Renal pelvis (tissue), 12 donors: ENCODE measurements at places on chromosomes 3 and 15. TPM values are rescaled to one million over a fixed set of nuclear protein-coding genes. Genes with fewer than 3 reads are reported as not detected.

EIF4E3 gene
- polyA plus RNA-seq = 13.7 TPM

GUCA1C gene
- polyA plus RNA-seq = not detected

GOLGA8Q gene
- 6.9 TPM for polyA plus RNA-seq

TYRO3 gene
- polyA plus RNA-seq = 176 TPM

GOLGA6A gene
- polyA plus RNA-seq = 0.18 TPM

LRRIQ4 gene
- polyA plus RNA-seq = not detected

RLBP1 gene
- not detected for polyA plus RNA-seq

CPA3 gene
- polyA plus RNA-seq = 0.46 TPM

FMN1 gene
- polyA plus RNA-seq = 19.5 TPM

GRAMD1C gene
- polyA plus RNA-seq = 25.2 TPM

PKM gene
- 751 TPM for polyA plus RNA-seq

EPHB3 gene
- polyA plus RNA-seq = 33.2 TPM

ANKRD34C gene
- 0.06 TPM for polyA plus RNA-seq

GRCh38 chr3:107013641-107014040, 363.6 kb upstream of the CCDC54 start:
- no peak for DNase-seq

GRCh38 chr15:51048308-51048707, 46.4 kb downstream of the TNFAIP8L3 start:
- DNase-seq = no peak

- DNase-seq = no peak
Observed at GRCh38 chr15:99435877-99436541, 129.8 kb upstream of the MEF2A start.

DNA sequence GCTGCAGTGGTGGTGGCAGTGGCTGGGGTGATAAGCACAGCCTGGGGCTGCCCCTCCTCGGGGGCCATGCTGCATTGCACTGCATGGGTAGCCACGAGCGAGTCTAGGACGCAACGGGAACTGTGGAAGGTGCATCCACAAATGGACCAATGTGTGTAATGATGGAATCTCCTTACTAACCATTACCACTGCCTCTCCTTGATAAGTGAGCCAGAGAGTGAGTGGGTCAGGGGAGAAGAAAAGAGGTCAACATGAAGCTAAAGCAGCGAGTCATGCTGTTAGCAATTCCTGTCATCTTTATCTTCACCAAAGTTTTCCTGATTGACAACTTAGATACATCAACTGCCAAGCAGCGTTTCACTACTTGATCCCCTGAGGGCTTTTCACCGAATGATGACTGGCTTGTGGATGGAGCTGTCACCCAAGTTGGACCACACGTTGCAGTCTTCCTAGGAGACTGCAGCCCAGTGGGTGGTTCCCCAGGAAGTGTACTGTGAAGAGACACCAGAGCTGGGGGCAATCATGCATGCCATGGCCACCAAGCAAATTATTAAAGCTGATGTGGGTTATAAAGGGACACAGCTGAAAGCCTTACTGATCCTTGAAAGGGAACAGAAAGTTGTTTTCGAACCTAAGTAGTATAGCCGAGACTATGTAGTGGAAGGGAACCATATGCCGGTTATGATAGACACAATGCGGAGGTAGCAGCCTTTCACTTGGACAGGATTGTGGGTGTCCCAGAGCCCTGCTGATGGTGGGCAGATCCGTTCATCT, 20.6 kb downstream of the SAMD7 start:
- DNase-seq = no peak

DNA sequence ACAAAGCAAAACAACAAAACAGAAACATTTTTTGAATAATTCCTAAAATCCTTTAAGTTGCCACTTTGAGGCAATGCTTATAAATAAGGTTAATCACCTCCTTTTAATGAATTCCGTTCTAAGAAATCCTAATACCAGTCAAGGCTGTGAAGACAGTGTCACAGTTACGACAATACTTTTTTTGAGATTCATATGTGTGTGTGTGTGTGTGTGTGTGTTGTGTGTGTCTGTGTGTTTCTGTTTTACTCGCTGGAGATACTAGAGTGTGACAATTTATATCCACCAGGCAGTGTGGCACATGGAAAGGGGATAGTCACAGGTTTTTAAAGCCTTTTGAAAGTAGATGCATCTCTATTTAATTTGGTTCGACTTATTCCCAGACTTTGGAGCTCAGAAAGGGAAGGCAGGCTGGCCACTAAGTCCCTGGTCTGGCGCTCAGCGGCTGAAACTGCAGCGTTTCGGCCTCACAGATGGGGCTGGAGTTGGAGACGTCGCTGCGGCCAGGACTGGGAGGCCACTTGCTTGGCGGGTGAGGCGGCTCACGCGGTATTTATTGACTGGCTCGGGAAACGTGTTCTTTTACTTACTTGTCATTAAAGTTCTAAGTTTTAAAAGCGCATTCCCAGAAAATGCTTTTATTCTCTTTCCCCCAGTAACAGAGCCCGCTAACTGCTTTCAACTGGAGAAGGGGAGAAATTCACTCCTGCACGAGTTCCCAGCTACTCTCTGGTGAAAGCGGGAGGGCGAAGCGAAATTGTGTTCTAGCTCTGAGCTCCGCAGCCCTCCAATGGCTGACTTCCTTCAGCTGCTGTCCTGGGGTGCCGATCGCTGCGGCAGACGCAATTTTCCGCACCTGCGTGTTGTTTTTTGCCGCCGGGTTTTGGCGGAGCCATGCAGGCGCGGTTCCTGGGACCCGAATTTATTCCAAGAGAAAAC, 13.7 kb downstream of the ZIC1 start:
- DNase-seq = no peak

- no peak for DNase-seq
Observed at GRCh38 chr3:46187876-46188275, 20.2 kb downstream of the CCR1 start.

DNA sequence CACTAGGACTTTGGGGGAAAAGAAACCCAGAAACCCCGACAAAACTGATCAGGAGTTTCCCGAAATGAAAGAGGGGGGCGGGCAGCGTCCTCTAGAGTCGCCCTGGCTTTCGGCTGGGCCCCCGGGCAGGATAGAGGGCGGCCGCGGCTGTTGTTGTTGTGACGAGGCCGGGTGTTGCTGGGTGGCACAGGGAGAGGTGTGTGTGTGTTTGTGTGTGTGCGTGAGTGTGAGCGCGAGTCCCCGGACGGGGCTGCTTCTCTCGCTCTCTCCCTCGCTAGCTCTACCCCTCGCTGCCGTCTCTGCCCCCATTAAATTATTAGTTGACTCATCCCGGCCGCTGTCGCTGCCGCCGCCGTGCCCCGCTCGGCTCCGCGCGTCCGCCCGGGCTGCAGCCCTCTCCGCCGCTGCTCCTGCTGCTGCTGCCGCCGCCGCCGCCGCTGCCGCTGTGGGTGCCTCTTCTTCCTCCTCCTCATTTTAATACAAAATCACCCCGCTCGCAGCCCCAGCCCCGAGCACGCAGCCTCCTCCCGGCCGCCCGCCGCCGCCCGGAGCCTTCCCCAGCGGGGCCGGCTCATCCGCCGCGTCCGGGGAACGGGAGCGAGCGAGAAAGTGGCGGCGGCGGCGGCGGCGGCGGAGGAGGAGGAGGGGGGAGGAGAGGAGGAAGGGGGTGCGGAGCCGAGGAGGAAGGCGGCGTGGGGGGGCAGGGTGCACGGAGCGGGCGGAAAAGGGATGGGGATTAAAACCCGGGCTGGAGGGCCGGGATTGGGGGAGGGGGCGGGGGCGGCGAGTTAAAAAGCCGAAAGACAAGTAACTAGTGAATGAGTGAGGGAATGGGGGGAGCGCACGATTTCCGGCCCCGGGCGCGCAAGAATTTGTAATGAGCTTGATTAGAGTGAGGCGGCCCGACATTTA, at the start of gene SATB1:
Gene SATB1, minus strand, starts transcription at position 611 of the 912 bp plus-strand sequence. CDS start 4,372 bp downstream, outside the sequence.
- DNase-seq = peak; percentile 73

- DNase-seq = no peak
Observed at GRCh38 chr3:131917006-131917405, 117.8 kb downstream of the CPNE4 start.

DNA sequence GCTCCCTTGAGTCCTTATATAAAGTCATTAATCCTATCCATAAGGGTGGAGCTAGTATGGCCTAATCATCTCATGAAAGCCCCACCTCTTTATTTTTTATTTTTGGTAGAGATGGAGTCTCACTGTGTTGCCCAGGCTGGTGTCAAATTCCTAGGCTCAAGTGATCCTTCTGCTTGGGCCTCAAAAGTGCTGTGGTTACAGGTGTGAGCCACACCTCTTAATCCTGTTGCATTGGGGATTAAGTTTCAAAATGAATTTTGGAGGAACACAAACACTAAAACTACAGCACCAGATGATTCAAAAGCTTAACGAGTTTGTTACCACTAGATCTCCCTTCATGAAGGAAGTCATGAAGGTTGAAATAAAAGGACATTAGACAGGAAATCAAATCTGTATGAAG, 27.7 kb downstream of the RAB7A start:
- DNase-seq = no peak

DNA sequence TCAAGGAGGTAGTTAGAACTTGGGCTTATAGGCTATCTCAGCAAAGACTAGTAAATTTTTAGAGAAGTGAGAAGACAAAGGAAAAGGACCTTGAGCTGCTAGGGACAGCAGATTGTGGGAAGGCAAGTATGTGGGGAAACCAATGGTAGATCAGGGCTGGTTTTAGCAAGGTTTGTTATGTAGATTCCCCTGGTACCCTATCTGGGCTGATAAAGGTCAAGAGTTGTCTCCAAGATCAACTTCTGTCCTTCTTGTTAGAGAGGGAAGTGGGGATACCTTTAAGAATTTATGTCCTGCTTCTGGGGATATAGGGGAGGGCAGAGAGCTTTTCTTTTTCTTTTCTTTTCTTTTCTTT, 28.9 kb downstream of the KAT2B start:
- DNase-seq = no peak

DNA sequence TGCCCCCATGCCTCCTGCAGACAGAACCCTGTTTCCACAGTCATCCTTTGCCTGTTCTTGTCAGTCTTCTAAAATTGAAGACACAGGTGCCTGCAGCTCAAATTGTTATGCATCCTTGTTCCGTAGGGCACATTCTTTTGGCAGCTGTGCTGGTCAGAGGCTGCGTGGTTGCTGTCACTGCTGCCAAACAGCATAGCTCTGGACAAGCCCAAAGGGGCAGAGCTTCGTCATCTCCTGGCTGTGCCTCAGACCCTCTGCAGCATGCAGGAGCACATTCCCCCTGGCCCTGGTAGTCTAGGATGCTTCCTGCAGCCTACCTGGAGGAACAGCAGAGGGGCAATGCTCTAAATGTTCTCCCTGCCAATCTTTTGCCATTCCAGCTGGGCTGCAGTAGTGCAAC, 2.1 kb upstream of the FBXL22 start:
- DNase-seq = no peak

DNA sequence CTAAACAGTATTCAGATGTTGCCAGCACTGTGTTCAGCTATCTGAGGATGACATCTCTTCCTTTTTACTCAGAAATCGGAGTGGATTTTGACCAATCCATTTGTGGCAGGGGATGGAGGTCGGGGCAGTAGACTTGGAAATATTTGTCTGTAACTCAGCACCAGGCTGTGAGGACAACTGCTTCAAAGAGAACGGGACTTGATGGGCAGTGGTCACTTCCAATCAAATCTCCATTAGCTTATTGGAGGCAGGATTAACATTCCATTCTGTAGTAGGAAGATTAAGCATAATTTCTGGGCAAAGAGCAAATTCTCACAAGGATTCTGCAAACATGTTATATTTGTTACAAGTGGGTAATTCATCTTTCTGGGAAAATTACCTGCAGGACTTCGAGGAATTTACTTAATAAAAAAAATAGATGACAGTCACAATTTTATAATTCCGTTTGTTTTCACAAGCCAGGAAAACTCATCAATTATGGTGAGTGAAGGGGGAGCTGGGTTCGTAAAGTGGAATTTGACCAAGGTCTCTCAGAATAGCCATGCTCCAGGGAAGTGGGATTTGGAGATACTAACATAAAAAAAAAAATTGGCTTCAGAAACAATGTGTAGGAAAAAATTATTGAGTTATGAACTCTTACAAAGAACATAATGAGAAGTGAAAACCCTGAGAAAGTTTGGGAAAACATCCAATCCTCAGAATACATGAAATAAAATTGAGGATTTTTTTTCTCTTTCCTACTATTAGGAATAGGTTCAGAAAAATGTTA, 18.1 kb downstream of the CRABP1 start:
- DNase-seq = no peak

DNA sequence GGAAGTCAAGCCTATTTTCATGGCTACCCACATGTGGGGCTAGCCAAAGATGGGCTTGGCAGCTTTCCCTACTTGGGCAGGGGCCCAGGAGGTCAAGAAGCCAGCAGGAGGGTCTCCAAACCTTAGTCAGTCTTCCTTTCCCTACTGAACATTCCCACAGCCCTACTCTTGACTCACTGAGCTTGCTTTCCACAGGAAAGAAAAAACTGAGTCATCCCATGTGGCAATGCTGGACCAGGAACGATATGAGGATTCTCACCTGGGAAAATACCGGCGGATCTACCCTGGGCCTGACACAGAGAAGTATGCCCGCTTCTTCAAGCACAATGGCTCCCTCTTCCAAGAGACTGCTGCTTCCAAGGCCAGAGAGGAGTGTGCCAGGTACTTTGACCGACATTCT, 3.7 kb upstream of the NGRN start:
- DNase-seq = no peak

GRCh38 chr3:194485881-194486539, 792 bp downstream of the ATP13A3 start:
- DNase-seq = no peak

GRCh38 chr15:83200589-83200988, 7.0 kb downstream of the HDGFL3 start:
- no peak for DNase-seq

DNA sequence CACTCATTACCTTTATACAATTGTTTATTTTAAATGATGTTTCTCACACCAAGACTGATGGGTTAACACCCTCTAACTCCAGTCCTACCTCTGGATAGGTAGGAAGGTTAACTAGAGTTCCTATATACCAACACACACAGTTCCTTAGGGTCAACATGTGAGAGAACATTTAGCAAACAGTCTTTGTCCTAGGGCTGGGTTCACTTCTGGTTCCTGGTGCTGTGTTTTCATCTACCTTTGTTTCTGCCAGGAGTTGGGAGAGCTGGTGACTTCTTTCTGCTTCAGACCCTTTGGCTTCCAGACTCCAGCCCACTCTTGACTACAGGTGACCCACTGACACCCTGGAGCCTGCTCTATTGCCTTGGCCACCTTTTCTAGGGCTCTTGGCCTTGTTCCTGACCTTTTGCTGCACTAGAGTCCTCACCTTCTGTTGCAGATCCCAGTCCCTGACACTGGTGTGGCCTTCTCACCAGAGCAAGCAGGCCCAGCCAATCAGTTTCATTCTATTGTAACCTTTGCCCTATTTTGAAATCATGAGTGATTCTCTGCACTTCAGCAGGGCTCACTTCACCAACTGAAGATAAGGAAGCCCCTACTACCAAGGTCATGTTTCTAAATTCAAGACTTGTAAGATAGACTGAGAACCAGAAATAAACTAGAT, 50.0 kb upstream of the SECISBP2L start:
- no peak for DNase-seq

- DNase-seq = no peak
Observed at GRCh38 chr3:45084820-45085816, 59.0 kb downstream of the CLEC3B start.

GRCh38 chr3:38834110-38834509, 18.1 kb upstream of the SCN10A start:
- DNase-seq = peak; percentile 23

DNA sequence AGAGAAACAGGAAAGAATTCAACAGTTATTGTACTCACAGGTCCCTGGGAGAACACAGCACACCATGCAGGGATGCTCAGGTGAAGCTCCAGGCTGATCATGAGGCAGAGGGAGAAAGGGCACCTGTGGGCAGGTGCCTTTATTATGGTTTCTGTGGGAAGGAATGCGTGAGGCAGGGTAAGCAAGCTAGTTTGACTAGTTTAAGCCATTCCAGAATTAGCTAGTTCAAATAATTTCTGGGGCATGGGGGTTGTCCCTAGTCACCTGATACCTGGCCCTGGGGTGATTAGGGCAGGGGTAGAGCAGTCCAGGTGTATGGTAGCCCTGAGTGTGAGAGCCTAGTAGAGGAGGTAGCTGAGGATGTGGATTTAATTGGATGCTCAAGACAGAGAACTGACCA, 47.9 kb upstream of the DCLK3 start:
- no peak for DNase-seq
